Right atrium auricular region (tissue), 2 donors: ENCODE measurements at places on chromosomes 2 and 18. TPM values are rescaled to one million over a fixed set of nuclear protein-coding genes. Genes with fewer than 3 reads are reported as not detected.
A peak's percentile ranks its signal among the peaks of the same experiment; 100 is the strongest.

- DNase-seq: no peak
- H3K36me3 ChIP-seq: no peaks in the 10 kb centered on the region
- H3K4me3 ChIP-seq: no peak overlapping the region
- H3K27me3 ChIP-seq: no peaks in the 10 kb centered on the region
- H3K27ac ChIP-seq: no peak overlapping the region
Observed at GRCh38 chr2:186913870-186914269, 64.9 kb upstream of the ZSWIM2 start.

DNA sequence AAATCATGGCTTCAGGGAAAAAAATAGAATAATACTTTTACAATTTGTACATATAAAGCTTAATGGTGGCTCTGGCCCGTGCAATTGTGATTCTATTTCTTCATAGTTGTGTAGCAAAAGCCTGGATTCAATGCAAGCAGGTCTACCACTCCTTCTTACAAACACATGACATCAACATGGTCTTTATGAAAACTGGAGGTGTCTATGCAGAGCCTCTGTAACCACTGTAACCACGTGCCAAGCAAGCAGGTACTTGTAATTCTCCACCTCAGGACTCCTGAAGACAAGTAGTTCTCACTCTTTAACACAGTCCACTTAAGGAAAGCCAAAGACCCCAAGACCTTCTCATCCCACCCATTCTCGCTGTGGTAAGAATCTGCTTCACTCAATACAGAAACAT, 62.6 kb downstream of the METTL4 start:
- H3K27me3 ChIP-seq: no peaks in the 10 kb centered on the region
- no peak overlapping the region for H3K27ac ChIP-seq
- DNase-seq: no peak
- H3K4me3 ChIP-seq: no peak overlapping the region
- H3K36me3 ChIP-seq: no peaks in the 10 kb centered on the region

GRCh38 chr2:207533461-207534008, 3.8 kb downstream of the CREB1 start:
- no peak for DNase-seq
- no peaks in the 10 kb centered on the region for H3K36me3 ChIP-seq
- H3K27me3 ChIP-seq: no peaks in the 10 kb centered on the region
- no peak overlapping the region for H3K4me3 ChIP-seq

GRCh38 chr2:65781756-65782155, 349.4 kb upstream of the SPRED2 start:
- H3K27ac ChIP-seq: no peak overlapping the region
- no peaks in the 10 kb centered on the region for H3K36me3 ChIP-seq
- DNase-seq: no peak

GRCh38 chr18:12462242-12462641, 54.5 kb downstream of the PRELID3A start:
- no peaks in the 10 kb centered on the region for H3K27me3 ChIP-seq
- H3K4me1 ChIP-seq: no peaks in the 10 kb centered on the region

DNA sequence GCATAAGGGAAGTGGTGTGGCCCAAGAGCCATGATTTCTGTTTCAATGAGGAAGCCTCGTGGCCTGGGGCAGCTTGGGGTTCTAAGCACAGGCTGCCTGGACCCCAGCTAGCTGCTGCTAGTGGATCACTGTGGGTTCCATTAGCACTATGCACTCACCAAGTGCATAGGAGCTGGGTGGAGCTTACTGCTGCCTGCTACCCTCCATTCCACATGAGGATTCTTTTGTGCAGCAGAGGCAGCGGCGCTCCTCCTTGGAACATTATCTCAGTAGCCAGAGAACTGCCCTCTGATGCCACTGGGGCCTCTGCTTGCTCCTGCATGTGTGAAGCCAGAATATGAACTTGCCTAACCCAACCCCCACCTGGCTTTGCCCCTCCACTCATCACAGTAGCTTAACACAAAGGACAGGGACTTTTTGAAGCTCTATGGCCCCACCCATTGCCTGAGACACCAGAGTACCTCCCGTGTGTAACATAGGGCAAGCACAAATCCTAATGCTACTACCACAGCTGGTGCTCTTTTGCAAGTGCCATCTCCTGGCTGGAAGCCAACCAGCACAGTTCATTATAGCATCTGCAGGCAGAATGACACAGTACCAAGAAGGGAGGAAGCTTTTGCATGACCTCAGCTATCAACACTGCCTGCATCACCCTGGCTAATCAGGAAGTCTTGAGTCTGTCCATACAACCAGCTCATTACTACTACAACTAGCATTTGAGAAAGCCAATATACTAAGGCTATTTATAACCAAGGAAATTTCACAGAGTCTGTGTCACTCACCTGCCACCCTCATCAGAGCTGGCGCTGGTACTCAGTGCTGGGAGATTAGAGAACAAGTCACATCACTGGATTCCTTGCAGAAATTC, 297.0 kb upstream of the GULP1 start:
- no peaks in the 10 kb centered on the region for H3K27me3 ChIP-seq
- H3K4me3 ChIP-seq: no peak overlapping the region
- DNase-seq: no peak
- no peak overlapping the region for H3K27ac ChIP-seq
- H3K36me3 ChIP-seq: no peaks in the 10 kb centered on the region

DNA sequence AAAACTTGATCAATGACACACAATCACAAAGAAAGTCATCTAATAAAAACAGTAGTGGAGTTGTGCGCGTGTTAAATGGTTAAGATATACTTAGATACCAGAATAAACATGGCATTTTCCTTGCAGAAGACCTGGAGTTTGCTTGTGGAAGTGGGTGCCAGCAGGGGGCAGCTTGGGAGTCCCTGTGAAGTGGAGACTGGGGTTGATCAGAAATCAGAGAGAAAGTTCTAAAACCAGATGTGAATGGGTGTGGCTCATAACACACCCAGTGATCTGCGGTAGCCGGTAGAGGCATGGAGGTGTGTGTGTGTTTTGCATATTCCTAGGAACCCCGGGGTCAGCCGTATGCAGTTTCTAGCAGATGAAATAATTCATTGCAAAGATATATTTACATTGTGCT, 300.1 kb upstream of the TRIB2 start:
- no peaks in the 10 kb centered on the region for H3K36me3 ChIP-seq
- no peak overlapping the region for H3K4me3 ChIP-seq
- peak; percentile 64 for DNase-seq
- no peak overlapping the region for H3K27ac ChIP-seq

DNA sequence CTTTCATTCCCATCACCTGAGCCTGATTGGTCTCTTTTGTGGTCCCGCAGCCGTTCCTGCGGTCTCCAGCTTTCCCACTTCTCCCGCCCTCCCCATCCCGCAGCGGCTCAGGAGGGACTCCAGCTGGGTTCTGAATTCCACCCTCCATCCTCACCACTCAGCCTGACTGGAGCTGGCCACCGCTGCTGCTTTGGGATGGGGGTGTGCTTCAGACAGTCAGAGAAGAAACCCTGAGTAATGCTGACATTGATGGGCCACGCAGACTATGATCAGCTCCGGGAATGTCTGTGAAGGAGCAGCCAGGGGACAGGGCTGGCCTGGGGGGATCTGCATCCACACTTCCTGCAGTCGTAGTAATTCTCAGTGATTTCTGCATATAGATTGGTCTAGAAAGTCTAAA, 45.9 kb upstream of the TXNDC2 start:
- no peaks in the 10 kb centered on the region for H3K36me3 ChIP-seq
- H3K4me3 ChIP-seq: no peak overlapping the region
- peaks cover 35% of the 10 kb centered on the region for H3K4me1 ChIP-seq
- no peaks in the 10 kb centered on the region for H3K27me3 ChIP-seq

The CPLX4 gene
- not detected for total RNA-seq

The CD226 gene
- 1.3 TPM for total RNA-seq

DNA sequence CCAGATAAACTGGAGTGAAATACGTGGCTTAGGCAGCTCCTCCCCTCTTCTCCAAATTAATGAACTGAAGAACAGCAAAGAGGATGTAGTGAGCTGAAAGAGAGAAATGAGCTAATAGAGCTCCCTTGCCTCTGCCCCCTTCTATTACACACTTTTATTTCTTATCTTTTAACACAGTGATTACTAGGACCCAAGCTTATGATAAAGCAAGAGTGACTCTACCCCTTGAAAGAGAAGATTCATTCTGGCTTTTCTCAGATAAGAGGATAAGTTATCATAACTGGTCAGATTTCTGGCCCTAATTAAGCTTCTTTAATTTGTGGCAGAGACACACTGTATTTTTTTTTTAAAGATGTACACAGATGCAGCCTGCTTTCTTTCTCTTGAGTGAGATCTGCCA, 102.2 kb downstream of the MSTN start:
- H3K27me3 ChIP-seq: no peaks in the 10 kb centered on the region
- no peaks in the 10 kb centered on the region for H3K36me3 ChIP-seq
- no peak for DNase-seq

The SP9 gene
- total RNA-seq: not detected
